Stimulated activated CD4-positive, alpha-beta T cell treated with anti-CD3 and anti-CD28 coated beads, Interleukin-1b, Interleukin-23, amount 100 ng/mL, for 1 hour (primary cell): ENCODE measurements at places on chromosomes 2 and 18.

DNA sequence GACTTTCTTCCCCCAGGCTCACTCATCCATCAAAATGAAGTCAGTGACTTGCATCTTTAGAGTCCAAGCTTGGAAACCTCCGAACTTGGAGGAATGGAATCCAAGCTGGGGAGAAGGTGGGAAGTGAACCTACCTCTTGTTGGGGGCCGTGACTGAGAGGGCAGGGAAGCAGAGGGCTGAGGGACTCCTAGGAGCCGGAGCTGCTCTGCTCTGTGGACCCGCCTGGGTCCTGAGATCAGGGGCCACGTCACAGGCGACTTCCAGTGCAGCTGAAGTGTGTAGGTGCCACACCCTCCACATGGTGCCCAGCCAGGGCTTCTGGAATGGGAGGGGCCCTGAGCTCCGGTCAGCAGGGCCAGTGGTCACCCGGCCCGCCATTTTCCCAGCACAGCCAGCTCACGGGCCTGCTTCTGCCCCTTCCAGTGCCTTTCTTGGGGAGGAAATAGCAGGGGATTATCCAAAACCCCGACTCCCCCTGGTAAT is 63.4 kb upstream of the OTOS start:
- DNase-seq: no peak

DNA sequence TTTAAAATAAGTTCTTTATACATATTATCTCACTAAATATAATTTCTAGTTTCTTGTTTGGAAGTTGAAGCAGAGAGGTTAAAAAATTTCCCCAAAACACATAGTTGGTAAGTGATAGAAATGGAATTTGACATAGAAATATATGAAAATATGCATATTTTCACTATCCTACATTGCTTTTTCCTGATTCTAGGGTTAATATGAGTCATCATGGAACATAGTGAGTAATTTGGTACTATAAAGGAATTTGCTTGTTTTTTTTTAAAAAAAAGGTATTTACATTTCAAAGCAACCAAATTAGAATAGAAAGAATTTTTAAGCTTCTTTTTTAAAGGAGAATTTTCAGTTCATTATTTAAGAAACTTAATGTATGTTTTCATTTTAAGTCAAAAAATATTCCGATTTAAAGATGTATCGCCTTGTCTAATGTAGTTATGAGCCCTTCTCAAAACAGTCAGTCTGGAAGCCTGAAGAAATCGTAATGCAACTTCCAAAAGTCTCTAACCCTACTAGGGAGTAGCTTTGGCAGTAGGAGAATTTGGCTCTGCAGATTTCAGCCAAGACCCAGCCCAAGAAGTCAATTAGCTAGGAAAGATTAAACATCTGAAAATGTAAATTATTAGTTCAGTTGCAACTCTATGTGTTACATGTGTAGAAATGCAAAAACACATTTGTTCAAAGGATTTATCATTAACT is 147.3 kb downstream of the RDH14 start:
- no peak for DNase-seq

GRCh38 chr2:83971547-83971946 is 487.5 kb downstream of the SUCLG1 start:
- DNase-seq: no peak

DNA sequence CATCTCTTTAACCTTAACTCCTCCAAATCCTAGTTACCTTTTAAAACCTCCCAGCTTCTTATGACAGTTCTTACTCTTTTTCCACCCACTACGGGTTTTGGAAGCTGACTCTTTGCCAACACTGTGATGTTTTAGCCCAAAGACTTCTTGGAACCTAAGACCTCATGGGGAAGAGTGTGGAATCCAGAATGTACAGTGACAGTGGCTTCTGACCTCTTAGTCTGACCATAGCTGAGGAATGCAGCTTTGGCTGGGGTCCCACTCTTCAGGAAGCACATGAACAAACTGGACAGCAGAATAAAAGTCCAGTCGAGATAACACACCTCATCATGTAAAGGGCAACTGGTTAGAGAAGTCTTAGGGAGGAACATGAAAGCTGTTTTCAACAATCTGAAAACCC is 161.1 kb upstream of the PKDCC start:
- DNase-seq: no peak

GRCh38 chr18:32469190-32469651 is 1.5 kb downstream of the GAREM1 start:
- no peak for DNase-seq

DNA sequence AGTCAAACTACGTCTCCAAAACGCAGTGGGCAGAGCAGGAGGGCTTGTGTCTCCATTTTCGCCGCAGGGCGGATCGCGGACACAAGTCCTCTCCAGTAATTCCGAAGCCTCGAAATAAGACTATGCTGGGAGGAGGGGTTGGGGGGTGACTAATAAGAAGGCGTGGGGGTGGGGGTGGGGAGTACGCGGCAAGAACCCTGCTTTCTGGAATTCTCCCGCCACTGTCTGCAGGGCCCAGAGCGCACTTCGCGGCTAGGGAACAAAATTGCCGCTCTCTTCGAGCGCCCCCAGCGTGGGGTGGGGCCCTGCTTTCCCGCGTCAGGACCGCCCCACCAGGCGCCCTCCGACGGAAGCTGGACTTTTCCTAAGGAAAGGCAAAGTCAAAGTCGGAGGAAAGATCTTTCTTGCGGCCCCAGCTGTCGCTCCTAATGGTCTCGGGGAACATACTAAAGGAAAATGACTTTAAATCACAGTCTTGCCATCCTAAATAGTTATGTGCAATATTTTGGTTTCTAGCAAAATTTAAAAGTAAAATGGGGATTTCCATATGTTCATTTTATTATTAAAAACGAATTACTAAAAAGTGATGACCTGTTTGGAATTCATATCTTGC is 11.9 kb downstream of the NR4A2 start:
- no peak for DNase-seq

GRCh38 chr2:150528861-150529801 is 41.7 kb upstream of the RND3 start:
- no peak for DNase-seq
